ENCODE measurements at places on chromosomes 7 and 10. TPM values are rescaled to one million over a fixed set of nuclear protein-coding genes. Genes with fewer than 3 reads are reported as not detected.

GRCh38 chr10:79995979-79996634 lies 47.2 kb upstream of the SFTPD start:
- no peak for DNase-seq
- H3K4me1 ChIP-seq: no peaks in the 10 kb centered on the region
- no peaks in the 10 kb centered on the region for H3K27me3 ChIP-seq
- H3K27ac ChIP-seq: no peak overlapping the region

The SFXN2 gene
- total RNA-seq: 2.1 TPM

The CALD1 gene
- total RNA-seq: 1,561 TPM

GRCh38 chr10:93072713-93073538 lies 767 bp upstream of the CYP26A1 start:
- no peak for DNase-seq
- no peak overlapping the region for H3K27ac ChIP-seq
- no peaks in the 10 kb centered on the region for H3K4me1 ChIP-seq

DNA sequence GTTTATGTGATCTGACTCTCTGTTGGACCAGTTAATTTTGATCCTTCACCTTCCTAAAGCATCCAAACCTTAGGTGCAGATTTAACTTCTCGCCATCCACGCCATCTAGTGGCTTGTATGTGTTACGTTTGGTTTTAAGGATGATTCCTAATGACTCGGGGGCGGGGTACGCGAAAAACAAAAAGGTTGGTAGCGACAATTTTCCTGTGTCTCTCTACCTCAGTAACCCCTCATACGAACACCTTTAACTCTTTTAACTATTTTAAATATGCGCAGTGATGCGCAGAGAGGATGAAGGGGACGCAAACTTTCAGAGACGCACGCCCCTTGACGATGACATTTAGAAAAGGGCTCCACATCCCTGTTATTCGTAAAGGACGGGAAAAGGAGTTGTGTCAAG lies 714 bp upstream of the KCND2 start:
- H3K27ac ChIP-seq: no peak overlapping the region
- peak overlapping the region; percentile 44 for H3K4me3 ChIP-seq
- H3K36me3 ChIP-seq: no peaks in the 10 kb centered on the region
- no peak for DNase-seq
- H3K27me3 ChIP-seq: no peaks in the 10 kb centered on the region
- H3K4me1 ChIP-seq: peaks cover 12% of the 10 kb centered on the region

GRCh38 chr7:99837649-99838361 lies 10.0 kb downstream of the CYP3A43 start:
- H3K27me3 ChIP-seq: no peaks in the 10 kb centered on the region
- no peak overlapping the region for H3K27ac ChIP-seq
- H3K36me3 ChIP-seq: no peaks in the 10 kb centered on the region

DNA sequence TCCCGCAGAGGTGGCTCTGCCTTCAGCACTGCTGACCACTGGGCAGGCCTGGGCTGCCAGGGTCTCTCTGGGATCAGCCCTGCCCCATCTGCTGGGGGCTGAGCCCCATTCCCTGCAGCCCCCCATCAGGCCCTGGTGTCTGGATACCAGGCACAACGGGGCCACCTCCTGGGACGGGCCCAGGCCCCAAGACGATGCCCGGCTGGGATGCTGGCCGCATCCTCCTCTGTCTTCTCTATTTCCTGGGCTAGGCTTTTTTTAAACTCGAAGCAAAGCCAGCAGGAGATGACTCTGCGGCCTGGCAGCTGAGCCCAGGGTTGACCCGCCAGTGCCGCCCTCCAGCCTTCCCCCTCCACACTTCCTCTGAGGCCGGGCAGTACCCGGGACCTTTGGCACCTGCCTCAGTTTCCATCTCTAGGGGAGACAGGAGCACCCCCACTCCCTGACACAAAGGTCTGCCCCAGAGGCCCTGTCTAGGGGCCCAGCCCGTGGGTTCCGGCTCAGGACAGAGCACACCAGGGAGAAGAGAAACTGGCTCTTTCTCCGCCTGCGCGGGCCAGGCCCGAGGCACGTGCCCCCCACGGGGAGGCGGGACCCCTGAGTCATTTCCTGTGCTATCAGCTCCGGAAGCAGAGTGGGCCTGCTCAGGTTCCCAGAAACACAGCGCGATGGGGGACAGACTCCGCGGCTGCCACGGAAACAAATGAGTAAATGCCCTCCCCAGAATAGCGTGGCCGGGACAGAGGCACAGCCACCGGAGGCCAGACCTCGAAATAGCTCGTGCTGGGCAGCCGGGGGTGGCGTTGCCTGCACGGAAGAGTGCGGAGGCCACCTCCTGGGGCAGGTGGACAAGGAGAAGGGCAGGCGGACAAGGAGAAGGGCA lies 84.6 kb upstream of the PDGFA start:
- H3K36me3 ChIP-seq: no peaks in the 10 kb centered on the region
- H3K4me3 ChIP-seq: no peak overlapping the region
- peak; percentile 84 for DNase-seq

- no peaks in the 10 kb centered on the region for H3K27me3 ChIP-seq
- DNase-seq: no peak
- peak overlapping the region; percentile 47 for H3K27ac ChIP-seq
- no peak overlapping the region for H3K4me3 ChIP-seq
- peaks cover 8% of the 10 kb centered on the region for H3K4me1 ChIP-seq
Observed at GRCh38 chr7:112112822-112113255, 93.4 kb downstream of the DOCK4 start.

The NPFFR1 gene
- not detected for total RNA-seq

GRCh38 chr10:95837783-95838182 lies 70.0 kb upstream of the CC2D2B start:
- no peak overlapping the region for H3K4me3 ChIP-seq
- H3K36me3 ChIP-seq: no peaks in the 10 kb centered on the region
- no peaks in the 10 kb centered on the region for H3K27me3 ChIP-seq
- H3K4me1 ChIP-seq: peaks cover 46% of the 10 kb centered on the region
- no peak overlapping the region for H3K27ac ChIP-seq

The FFAR4 gene
- total RNA-seq: 0.99 TPM

All from sigmoid colon (tissue), 7 donors.